Naive thymus-derived CD4-positive, alpha-beta T cell (primary cell): ENCODE measurements at places on chromosomes 1 and 21. TPM values are rescaled to one million over a fixed set of nuclear protein-coding genes. Genes with fewer than 3 reads are reported as not detected.

- no peak overlapping the region for H3K4me3 ChIP-seq
- DNase-seq = no peak
- H3K27ac ChIP-seq = no peak overlapping the region
- H3K4me1 ChIP-seq = no peaks in the 10 kb centered on the region
- H3K27me3 ChIP-seq = no peaks in the 10 kb centered on the region
Observed at GRCh38 chr1:10308001-10308400, 90.9 kb upstream of the PGD start.

DNA sequence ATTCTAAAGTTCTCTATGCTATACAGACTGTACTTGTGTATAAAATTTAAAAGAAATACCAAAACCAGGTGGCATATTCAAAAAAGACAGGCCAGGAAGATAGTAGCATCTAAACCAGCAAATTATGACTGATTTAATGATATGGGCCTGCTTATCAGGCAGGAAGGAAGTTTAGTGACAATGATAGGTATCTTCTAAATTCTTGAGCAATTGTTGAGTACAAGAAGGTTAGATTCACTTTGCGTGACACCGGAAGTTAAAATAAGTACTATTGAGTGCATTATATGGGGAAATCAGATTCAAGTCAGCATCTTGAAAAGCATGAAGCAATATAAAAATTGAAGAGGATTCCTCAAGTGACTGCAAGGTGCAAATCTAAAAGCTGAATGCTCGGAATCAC lies 186.8 kb upstream of the RGS18 start:
- no peaks in the 10 kb centered on the region for H3K4me1 ChIP-seq
- no peak overlapping the region for H3K4me3 ChIP-seq
- H3K27ac ChIP-seq = no peak overlapping the region
- H3K27me3 ChIP-seq = no peaks in the 10 kb centered on the region
- DNase-seq = no peak
- no peaks in the 10 kb centered on the region for H3K36me3 ChIP-seq

GRCh38 chr1:11847667-11848372 lies at the start of gene NPPA:
NPPA (minus strand) TSS chr1:11847783; CDS start chr1:11847684, 99 bp downstream.
- H3K27me3 ChIP-seq = no peaks in the 10 kb centered on the region
- no peak for DNase-seq
- H3K27ac ChIP-seq = no peak within 1 kb of the TSS
- no peak within 1 kb of the TSS for H3K4me3 ChIP-seq
- H3K36me3 ChIP-seq = no peaks in the 10 kb centered on the region
- H3K4me1 ChIP-seq = no peaks in the 10 kb centered on the region

- DNase-seq = no peak
- no peaks in the 10 kb centered on the region for H3K27me3 ChIP-seq
- H3K4me3 ChIP-seq = no peak overlapping the region
- H3K27ac ChIP-seq = no peak overlapping the region
- no peaks in the 10 kb centered on the region for H3K4me1 ChIP-seq
Observed at GRCh38 chr1:232423591-232423990, 206.3 kb downstream of the SIPA1L2 start.

Gene C1QTNF12
- 3.2 TPM for total RNA-seq

DNA sequence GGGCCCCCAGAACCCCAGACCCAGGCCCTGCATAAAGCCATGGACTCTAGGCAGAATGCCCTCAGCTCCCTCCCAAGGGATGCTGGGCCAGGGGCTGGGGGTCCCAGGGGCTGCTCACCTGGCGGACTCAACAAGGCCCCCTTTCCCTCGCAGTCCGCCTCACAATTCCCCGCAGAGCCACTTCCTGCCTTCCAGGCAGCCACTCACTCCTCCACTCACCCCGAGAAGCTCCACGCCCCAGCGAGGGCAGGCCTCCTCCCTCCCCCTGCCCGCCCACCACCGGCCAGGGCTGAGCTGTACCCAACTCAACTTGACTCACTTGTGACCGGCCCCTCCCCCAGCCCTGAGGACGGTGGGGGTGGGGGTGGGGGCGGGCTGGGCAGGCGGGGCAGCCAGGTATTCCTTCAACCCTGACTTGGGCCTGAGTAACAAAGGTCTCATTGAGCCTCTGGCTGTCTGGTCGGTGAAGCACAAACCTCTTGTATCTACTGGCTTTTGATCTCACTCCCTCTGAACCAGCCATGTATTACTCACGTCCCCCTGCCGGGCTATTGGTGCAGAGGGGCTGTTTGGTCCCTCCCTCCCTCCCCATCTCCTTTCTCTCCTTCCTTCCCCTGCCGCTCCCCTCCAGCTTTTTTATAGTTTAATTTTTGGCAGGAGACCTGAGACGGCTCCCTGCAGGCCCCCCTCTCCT lies 5.9 kb downstream of the BLACAT1 start:
- peaks cover 12% of the 10 kb centered on the region for H3K27me3 ChIP-seq
- no peaks in the 10 kb centered on the region for H3K36me3 ChIP-seq
- no peak for DNase-seq
- H3K4me1 ChIP-seq = peaks cover under 1% of the 10 kb centered on the region

Gene INAVA
- total RNA-seq = not detected
